ENCODE measurements at places on chromosomes 3 and 15. TPM values are rescaled to one million over a fixed set of nuclear protein-coding genes. Genes with fewer than 3 reads are reported as not detected.

Gene GOLGA8N
- total RNA-seq: 14.5 TPM

Gene LEKR1
- 2.8 TPM for total RNA-seq

Gene EFHB
- total RNA-seq: 0.22 TPM

Gene ADAMTSL3
- 12.4 TPM for total RNA-seq

DNA sequence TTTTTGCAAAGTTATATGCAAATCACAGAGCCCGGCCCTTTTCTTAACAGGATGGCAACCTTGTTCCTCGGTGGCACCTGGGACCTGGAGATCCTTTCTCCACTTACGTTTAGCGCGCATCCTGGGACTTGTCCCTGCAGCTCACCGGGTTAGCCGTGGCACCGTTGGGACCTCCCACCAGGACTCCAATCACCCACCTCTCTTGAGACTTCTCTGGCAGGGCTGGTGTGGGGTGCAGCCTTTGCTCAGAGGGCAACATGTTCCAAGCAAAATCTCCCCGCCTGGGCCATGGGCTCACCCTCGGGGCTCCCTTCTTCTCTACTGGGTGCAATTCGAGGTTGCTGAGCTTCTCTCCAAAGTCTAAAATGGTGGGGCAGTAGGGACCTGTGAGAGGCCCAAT, 211.9 kb upstream of the UMPS start:
- no peak overlapping the region for H3K4me3 ChIP-seq
- no peak overlapping the region for H3K27ac ChIP-seq
- H3K36me3 ChIP-seq: no peaks in the 10 kb centered on the region
- H3K27me3 ChIP-seq: no peaks in the 10 kb centered on the region
- peaks cover 7% of the 10 kb centered on the region for H3K4me1 ChIP-seq

DNA sequence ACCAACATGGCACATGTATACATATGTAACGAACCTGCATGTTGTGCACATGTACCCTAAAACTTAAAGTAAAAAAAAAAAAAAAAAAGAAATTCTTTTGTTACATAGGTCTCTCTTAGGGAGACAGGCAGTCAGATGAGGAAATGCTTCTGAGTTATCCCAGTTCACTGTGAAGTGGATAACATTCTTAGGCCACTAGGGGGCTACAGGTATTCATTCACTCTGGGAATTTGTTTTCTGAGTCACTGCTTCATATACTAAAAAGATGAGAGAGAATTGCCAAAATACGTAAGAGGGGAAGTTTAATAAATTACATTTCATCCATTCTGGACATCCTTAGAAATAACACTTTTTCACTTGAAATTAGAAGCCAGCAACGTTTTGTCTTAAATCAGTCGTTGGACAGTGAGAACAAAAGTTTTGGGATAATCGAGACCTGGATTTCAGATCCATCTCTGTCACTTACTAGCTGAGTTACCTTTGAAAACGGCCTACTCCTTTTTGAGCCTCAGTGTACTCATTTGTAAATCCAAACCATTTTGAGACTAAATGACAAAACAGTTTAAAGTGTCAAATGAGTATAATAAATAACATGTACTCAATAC, 738.4 kb upstream of the ALCAM start:
- DNase-seq: no peak
- H3K36me3 ChIP-seq: no peaks in the 10 kb centered on the region
- H3K4me3 ChIP-seq: no peak overlapping the region
- H3K27me3 ChIP-seq: no peaks in the 10 kb centered on the region
- no peak overlapping the region for H3K27ac ChIP-seq

DNA sequence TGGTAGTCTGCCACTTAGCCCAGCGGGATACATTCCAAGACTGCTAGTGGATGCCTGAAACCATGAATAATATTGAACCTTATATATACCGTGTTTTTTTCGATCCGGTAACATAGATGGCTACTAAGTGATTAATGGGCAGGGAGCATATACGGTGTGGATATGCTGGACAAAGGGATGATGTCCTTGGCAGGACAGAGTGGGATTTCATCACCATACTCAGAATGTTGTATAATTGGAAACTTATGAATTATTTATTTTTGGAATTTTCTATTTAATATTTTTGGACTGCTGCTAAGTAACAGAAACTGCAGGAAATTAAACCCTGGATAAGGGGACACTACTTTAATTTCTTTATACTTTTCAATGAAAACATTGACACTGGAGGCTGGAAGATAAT, 53.2 kb downstream of the ASTE1 start:
- H3K36me3 ChIP-seq: peaks cover 12% of the 10 kb centered on the region
- H3K27me3 ChIP-seq: no peaks in the 10 kb centered on the region
- H3K27ac ChIP-seq: no peak overlapping the region
- H3K4me3 ChIP-seq: no peak overlapping the region
- no peak for DNase-seq

GRCh38 chr3:67383379-67383778, 271.0 kb downstream of the SUCLG2 start:
- DNase-seq: no peak
- H3K4me1 ChIP-seq: peaks cover 4% of the 10 kb centered on the region
- no peaks in the 10 kb centered on the region for H3K36me3 ChIP-seq
- no peak overlapping the region for H3K27ac ChIP-seq
- H3K27me3 ChIP-seq: no peaks in the 10 kb centered on the region
- no peak overlapping the region for H3K4me3 ChIP-seq

- peak overlapping the region; percentile 80 for H3K27ac ChIP-seq
- DNase-seq: no peak
- peaks cover 51% of the 10 kb centered on the region for H3K4me1 ChIP-seq
- H3K4me3 ChIP-seq: no peak overlapping the region
Measured at GRCh38 chr15:92803536-92803851, 96.6 kb upstream of the CHD2 start.

- no peaks in the 10 kb centered on the region for H3K27me3 ChIP-seq
- peaks cover 11% of the 10 kb centered on the region for H3K4me1 ChIP-seq
- H3K36me3 ChIP-seq: no peaks in the 10 kb centered on the region
- no peak for DNase-seq
- H3K4me3 ChIP-seq: no peak overlapping the region
- no peak overlapping the region for H3K27ac ChIP-seq
Measured at GRCh38 chr3:115040673-115041286, 106.3 kb downstream of the ZBTB20 start.
